ENCODE measurements at places on chromosomes 12 and 14.

DNA sequence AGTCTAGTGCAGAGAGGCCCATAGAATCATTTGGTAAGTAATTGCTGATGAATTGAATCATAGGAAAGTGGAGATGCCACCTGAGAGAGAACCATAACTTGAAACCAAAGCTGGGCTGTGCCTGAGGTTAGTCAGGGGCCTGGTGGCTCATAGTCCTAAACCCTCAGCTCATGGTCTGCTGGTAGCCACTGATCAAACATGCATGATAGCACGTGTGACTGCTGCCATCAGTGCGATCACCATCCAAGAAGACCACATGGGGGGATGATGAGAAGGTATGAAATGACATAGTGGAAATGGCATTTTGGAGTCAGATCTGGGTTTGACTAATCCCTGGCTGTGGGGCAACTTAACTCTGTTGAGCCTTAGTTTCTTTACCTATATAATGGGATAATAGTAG is 190.5 kb downstream of the CACNA1C start:
- DNase-seq, result no peak

DNA sequence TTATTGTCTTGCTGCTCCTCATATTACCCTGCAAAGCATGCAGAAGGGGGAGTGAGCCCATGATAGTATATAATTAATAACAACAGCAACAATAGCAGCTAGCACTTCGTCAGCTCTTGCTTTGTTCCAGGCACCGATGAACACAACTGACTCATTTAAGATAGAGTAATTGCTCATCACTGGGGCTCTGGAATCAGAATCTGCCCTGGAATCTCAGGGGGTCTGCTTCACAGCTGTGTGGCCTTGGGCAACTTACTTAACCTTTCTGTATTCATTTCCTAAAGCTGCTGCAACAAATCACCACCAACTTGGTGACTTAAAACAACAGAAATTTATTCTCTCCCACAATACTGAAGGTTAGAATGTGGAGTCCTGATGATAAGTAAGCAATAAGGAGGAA is 55.0 kb upstream of the PSMC1 start:
- no peak for DNase-seq

DNA sequence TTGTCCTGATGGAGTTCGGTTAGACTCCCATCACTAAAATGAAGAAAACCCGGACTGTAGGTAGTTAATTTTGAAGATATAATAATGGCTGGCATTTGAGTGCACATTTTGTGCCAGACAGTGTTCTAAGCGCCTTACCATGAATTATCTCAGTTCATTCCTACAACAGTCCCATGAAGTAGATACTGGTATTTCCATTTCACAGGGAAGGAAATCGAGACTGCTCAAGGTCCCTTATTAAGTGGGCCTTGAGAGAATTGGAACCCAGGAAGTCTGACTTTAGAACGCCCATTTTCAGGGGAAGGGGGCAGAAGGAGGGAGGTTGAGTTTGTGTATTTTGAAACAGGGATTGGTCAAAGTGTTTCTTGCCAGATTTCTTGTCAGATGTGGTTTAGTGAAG is 855 bp downstream of the MNAT1 start:
- DNase-seq, result peak; percentile 12

DNA sequence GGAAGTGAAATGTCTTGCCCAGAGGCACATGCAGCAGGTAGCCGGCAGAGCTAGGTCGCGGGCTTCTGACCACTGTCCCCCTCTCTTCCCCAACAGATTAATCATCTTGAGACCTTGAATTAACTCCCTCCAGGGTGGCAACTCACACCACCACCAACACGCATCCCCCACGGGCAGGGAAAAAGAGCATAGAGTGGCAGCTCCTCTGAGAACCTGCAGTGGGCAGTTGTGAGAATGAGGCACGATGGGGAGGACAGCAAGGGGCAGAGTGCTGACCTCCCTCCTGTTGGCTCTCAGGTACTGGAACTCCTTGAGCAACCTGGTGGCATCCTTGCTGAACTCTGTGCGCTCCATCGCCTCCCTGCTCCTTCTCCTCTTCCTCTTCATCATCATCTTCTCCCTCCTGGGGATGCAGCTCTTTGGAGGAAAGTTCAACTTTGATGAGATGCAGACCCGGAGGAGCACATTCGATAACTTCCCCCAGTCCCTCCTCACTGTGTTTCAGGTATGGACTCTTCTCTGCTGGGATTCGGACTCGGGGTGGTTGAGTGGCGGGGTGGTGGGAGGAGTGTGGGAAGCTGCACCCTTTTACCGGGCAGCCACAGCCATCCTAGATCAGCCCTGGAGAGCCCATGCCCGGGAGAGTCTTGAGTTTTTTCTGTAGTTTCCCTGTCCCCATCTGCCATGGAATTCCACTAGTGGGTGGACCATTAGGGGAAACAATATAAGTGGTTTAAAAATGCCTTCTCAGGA is 213.3 kb upstream of the FKBP4 start:
- no peak for DNase-seq

DNA sequence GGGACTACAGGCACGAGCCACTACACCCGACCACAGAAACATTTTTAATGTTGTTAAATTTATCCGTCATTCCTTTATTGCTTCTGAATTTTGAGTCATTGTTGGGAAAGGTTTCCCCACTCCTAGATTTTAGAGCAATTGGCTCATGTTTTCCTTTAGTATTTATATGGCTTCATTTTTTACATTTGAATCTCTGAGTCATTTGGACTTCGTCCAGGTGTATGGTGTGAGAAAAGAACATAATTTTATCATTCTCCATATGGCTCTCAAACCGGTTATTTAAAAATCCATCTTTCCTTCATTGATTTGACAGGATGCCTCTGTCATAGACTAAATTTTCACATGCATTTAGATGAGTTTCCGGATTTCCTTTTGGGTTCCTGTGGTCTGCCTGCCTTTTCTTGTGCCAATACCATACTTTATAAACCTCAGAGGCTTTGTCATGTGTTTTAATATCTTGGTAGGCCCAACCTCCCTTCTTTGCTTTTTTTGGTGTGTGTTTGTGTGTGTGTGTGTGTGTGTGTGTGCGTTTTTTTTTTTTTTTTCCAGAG is 30.9 kb downstream of the LRTM2 start:
- DNase-seq, result no peak

- peak; percentile 81 for DNase-seq
Measured at GRCh38 chr14:73463411-73463810, 5.1 kb upstream of the NUMB start.

DNA sequence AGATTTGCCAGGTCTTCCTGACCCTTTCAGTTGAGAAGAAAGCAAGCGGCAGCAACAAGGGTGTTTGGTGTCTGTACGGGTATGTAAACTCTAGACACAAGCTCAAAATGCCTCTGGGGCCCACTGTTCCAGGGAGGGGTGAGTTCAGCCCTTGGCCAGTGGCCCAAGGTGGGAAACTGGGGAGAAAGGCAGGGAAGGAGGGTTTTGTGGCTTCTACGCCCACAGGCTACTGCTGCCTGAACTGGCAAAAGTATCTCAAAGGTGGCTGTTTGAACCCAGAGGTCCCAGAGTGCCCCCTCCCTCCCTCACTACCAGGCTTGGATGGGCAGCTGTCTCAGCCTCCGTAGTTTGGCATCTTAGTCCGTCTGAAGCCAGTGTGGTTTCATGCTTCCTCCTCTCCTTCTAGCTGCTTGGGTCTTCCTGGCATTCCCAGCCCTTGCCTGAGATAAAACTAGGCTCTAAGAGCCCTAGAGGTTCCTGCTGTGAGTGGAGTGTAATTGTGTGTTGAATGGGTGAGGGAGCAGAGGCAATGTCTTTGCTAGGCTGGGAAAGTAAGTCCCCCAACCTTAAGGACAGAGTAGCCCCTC is 5.5 kb downstream of the HOXC5 start:
- DNase-seq, result no peak

DNA sequence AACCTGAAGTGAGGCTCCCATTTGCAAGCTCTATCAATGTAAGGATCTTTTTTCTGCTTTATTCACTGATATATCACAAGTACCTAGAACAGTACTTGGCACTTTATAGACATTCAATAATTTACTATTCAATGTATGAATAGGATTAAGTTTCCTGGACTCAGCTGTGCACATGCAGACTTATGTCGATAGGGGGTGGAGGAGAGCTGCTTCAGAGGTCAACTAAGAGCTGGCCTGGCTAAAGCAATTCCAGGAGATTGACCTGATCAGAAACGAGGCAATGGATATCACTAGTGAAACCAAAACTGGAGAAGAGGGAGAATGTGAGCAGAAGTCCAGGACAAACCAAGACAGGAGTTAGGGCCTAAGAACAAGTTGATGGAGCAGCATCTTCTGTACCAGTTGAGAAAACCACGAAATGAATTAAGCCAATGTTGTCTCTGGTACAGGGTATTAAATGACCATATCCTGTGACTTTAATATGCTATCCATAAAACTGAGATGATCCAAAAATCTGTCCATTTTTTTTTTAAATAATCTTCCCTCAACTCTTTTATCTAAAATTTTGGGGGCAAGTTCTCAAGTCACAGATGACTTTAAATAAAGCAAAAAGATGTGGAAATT is 169.2 kb downstream of the PIK3C2G start:
- peak; percentile 42 for DNase-seq

GRCh38 chr12:100364324-100364723 is 7.5 kb downstream of the SLC17A8 start:
- no peak for DNase-seq

DNA sequence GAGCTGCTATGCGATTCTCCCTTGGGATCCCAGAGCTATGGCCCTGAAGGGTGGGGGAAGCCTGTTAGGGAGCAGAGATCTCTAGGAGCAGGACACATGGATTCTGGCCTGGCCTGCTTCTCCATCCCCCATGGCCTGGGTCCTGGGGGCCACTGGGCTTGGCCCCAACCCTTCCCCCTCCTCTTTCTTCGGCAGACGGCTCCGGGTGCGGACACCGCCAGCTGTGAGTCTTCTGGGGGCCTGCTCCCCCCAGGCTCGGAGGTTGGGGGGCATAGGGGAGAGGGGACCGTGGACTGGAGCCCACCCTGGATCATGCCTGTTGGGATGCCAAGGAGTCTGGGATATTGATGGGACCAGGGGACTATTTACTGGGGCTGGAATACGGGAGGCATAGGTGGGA is 9.0 kb downstream of the PRPF40B start:
- no peak for DNase-seq

DNA sequence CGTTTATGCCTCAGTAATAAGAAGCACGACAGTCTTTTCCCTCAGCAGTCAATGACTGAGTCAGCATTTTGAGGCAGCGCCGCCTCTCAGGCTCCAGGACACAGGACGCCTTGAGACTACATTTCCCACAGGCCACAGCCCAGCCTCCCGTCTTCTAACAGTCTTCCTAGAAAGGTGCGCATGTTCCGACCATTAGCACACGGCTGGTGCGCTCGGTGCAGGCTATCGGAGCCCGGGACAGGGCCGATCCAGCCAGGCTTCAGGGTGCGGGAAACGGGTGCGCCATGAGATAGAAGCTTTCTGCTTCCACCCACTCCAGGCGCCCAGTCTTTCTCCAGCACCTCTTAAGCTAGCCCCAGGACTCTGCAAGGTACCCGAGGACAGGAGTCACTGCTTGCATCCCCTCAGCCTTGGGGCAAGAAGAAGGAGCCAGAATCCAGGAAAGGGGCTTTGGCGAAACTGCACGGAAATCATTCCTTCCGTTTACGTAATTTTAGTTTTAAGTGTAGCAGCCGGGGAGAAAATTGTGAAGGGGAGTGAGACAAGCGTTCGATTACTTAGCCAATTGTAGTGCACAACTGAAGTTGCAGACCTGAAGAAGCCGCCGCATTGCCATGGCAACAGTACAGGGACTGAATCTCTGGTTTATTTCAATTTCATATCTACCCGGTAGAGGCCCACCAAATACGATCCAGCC is 54.0 kb downstream of the ZNF641 start:
- peak; percentile 69 for DNase-seq

DNA sequence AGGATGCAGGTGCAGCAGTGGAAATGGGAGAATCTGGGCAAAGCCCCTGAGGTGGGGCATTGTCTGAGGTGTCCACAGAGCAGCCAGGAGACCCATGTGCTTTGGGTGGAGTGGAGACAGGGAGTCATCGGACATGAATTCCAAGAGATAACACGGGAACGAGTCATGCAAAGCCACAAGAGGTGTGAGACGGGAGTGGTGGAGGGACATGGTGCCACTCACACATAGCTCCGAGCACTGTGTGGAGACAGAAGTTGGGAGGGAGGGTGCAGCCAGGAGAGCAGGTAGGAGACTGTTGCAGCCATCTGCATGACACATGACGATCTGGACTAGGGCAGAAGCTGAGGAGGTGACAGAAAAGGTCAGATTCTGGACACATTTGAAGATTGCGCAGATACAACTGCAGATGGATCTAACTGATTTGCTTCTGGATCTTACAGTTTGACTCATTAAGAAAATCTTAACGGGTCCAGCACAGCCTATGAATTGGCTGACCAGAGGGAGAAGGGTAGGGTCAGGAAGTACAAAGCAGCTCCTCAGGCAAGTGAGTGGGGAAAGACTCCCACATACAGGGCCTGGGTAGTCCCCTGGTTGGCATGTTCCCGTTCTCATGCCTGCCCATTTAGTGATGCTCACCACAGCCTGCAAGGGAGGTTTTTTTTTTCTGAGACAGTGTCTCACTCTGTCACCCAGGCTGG is 379.8 kb downstream of the FUT8 start:
- no peak for DNase-seq

GRCh38 chr14:36580856-36581831 is 1.3 kb downstream of the NKX2-8 start:
- DNase-seq, result no peak

- DNase-seq, result no peak
Measured at GRCh38 chr14:21066882-21067502, 3.1 kb upstream of the ARHGEF40 start.

- DNase-seq, result no peak
Measured at GRCh38 chr12:132604668-132605441, 5.5 kb downstream of the LRCOL1 start.

DNA sequence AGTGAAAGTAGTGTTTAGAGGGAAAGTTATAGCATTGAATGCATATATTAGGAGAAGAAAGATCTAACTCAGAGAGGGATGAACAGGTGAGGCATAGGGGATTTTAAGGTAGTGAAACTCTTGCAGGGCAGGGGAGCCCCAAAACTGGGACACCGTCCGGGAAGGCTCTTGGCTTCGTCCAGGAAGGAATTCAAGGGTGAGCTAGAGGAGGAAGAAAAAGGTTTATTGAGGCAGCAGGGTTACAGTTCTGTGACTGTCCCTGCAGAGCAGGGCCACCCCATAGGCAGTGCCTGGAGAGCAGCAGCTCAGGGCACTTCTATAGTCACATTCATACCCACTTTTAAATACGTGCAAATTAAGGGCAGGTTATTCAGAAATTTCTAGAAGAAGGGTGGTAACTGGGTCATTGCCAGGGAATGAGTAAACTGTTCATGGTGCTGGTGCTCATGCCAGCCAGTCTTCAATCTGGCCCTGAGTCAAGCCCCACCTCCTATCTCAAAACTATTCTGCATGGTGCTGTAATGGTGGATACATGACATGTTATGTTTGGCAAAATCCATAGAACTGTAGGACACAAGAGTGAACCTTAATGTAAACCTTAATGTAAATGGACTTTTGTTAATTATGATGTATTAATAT is 1.2 kb upstream of the OAS1 start:
- DNase-seq, result no peak

DNA sequence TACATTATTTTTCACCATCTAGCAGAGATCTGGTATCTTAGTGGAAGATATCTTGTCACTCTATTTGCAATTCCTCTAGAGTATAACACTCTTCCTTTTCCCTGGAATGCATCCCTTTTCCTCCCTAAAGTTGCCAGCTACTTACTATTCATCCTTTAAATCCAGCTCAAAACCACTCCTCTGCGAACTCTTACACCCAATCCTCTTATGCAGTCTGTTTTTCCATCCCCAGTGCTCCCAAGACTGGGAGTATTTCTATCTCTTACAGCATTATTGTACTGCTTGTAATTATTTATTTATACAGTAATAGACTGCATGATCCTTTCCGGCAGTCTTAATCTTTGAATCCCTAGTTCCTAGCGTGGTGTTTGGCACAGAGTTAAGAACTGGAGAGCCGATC is 2.9 kb upstream of the SRGAP1 start:
- no peak for DNase-seq
